ENCODE measurements at places on chromosomes 13 and 19.

DNA sequence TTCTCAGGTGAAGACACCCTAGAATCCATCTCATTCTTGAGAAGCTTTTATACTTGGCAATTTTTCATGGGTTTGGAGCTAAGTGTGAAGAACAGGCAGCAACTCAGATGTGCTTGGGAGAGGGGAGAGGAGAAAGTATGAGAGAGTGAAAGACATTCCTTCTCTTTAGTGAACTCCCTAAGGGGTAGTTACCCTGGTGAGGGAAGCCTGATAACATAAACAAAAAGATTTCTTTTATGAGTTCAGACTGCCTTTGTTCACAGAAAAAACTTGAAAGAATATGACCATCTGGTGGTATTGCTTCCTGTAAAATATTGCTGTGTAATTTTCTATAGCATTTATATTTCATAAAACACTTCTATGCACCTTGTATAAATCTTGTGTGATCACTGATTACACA, at the start of gene STOML3:
STOML3 (minus strand) TSS at position 139 of the 400 bp plus-strand sequence; CDS start at position 29, 110 bp downstream.
- no peak for DNase-seq

DNA sequence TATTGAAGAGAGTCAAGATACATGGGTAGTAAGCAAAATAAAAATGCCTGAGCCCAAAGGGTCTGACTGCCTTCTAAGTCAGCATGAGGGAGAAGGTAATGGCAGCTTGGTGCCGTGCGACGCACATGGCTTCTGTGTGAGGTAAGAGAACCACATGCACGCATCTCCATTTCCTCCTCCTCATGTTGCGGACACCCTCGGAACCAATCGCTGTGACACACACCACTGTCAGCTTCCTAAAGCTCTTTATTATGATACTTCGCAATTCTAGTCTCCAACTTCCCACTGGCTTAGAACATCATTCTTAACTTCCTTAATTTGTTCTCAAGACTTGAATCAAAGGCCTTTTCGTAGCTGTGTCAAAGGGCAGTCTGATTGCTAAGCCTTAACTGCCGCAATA, 170.1 kb downstream of the OXGR1 start:
- DNase-seq, result no peak

DNA sequence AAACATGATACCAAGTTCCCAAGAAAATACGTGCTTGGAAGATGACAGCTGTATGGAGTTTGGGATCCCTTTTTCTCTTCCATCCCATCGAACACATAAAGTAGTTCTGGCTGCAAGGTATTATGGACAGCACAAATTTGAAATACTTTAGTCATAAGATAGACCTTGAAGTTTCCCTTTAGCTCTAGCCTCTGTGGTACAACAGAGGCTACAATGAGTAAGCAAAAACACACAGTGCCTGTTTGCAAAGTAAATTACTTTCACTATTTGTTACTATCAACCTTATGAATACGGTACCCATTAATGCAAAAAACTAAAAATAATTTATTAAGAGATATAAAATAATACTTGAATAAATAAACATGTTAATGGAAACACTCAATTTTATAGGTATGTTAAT, 21.0 kb upstream of the LRCH1 start:
- no peak for DNase-seq

DNA sequence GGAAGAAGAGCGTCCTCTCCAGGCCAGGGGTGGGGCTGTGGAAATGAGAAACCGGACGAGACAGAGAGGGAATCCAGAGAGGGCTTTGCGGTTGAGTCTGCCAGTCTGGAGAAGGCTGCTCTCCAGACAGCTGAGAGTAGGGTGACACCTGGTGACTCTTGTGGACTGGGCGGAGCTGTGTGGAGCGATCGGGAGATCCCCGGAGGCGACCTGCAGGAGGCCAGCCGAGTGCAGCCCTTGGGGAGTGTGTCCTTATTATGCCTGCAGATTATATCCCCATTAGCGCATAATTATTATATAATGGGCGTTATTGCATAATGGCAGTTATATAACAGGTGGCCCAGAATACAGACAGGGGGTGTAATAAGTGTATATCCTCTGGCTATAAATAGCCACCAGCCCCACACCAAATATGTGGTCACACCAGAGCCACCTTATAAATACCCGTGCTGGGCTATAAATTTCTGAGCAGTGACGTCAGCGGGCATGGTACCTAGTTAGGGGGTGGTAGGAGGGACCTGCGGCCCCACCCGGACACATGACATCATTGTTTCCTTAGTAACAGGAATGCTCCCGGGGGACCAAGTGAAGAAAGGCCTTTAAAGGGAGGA, 41.2 kb downstream of the NFIX start:
- DNase-seq, result no peak

GRCh38 chr19:37403403-37403802, 32.5 kb downstream of the ZNF527 start:
- DNase-seq, result no peak

- DNase-seq, result no peak
Measured at GRCh38 chr13:30504081-30504480, 38.3 kb upstream of the HMGB1 start.

DNA sequence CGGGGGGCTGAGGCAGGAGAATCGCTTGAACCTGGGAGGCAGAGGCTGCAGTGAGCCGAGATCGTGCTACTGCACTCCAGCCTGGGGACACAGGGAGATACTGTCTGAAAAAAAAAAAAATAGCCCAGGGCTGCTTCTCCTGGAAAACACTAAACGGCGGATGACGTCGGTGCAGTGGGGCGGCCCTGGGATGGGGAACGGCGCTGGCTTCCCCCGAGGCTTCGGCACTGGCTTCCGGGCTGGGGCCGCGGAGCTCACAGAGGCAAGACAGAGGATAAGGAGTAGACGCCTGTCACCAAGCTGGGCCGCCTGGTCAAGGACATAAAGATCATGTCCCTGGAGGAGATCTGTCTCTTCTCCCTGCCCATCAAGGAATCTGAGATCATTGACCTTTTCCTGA, 5.0 kb downstream of the PRSS57 start:
- no peak for DNase-seq

- no peak for DNase-seq
Measured at GRCh38 chr13:62847520-62847919, 1431.9 kb upstream of the PCDH20 start.

DNA sequence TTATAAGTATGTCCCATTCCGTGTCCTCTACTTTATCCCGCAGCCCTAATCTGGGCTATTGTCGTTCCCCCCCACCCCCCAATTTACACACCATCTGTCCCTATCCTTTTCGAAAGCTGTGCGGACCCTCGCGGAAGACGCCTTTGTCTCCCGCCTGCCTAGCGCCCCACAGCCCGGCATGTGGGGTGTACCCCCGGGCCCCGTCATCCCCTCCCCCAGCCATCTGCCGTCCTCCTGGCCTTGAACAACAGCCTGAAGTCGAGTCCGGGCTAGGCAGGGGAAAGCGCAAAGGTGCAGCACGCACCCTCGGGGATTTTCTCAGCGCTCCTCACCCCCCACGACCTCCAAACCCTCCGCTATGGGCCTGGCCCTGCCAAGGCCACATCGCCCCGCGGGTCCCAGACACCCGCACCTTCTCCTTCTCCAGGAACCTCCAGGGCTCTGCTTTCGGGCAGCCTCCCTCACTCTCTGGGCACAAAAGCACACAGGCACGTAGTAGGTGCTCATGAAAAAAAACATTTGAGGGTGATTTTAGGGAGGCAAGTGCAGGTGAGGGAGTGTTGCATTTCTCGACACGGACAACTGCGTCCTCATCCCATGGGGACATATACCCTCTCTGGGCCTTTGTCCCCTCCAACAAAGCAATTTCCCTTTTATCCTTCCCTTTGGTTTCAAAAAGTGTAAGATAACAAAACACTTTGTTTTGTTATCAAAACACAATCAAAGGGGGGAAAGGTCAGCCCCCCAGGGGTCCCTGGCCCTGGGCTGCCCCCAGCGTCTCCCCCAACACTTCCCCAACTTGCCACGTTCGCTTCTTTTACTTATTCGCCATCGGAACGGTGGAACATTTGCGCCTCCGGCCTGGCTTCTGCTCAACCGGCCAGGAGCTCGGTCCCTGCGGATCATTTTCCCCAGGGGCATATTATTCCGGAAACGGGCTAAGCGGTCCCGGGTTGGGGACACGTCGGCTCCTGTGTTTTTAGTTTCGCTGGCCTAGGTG, 16.4 kb downstream of the CCDC124 start:
- no peak for DNase-seq

DNA sequence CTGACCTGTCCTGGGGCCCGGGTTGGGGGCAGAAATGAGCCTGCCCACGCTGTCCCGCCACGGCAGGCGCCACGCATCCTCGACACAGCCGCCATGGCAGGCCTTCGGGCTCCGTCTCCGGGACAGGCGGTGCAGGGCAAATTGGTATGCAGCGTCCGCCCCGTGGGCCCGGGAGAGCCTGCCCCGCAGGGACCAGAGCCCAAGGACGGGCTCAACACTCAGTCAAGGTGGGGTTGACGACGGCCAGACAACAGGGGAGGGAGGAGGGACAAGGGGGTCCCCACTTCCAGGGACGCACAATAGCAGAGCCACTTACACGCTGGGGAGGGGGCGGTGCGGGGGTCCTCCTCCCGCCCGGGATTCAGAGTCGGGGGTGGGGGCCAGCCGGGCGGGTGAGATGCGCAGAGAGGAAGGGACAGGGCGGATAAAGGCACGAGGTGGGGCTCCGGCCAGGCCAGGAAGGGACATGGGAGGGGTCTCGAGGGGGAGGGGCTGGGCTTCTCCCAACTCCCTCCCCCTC, 1.2 kb downstream of the CTXN1 start:
- no peak for DNase-seq

DNA sequence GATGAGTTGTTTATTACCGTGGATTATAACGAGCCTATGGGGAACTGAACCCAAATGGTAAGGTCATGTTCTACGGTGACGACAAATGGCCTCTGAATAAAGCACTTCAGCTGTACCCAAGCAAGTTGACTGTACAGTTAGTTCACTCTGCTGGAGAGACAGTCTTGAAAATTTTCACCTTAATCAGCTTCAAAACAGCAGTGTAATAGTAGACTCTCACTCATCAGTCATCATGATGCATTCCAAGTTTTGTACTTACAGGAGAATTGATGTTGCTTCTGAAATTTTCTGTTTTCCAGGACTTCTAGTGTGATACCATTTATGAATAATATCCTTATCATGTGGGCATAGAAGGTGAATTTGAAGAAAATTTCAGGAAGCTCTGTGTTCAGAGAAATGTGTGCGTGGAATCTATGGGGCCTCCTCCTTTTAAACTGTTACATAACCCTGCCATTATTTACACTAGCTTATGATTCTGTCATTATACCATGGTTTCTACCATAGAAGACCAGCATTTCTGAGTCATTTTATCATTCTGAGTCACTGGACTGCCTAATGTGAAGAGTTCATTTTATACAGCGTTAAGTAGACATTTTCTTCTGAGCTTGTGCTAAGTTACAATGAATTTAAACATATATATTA, 96.9 kb downstream of the WDFY2 start:
- no peak for DNase-seq

DNA sequence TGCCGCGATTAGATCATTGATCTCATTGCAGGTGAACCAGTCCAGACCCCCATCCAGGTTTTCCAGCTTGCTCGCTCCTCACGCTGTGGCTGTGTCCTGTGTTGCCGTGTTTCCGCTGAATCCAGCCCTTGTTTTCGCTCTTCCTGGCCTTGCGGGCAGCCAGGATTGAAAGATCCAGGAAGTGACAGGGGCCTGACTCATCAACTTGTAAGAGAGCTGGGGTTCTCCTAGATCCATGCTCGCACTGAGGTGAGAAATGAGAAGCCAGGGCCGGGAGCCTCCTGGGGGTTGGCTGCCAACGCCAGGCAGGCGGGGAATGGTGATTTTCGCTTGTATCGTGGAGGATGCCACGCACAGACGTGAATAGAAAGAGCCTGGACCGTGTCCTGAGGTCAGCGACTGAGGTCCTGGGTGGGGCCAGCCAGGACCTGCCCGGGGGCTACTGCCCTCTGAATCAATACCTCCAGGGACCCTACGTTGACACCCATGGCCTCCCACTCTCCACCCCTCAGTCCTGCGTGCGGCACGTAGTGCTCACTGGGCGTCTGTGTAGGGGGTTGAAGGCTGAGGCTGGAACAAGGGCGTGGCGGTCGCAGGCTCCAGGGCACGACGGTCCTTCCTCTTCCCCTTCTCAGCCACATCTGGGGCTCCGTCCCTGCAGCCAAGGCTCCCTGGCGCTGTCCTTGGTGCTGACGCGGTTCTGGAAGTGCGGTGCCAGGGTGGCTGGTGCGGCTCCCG, 7.3 kb upstream of the PTPRH start:
- peak; percentile 77 for DNase-seq

- DNase-seq, result no peak
Measured at GRCh38 chr19:51272183-51272810, 21.4 kb downstream of the SIGLECL1 start.

DNA sequence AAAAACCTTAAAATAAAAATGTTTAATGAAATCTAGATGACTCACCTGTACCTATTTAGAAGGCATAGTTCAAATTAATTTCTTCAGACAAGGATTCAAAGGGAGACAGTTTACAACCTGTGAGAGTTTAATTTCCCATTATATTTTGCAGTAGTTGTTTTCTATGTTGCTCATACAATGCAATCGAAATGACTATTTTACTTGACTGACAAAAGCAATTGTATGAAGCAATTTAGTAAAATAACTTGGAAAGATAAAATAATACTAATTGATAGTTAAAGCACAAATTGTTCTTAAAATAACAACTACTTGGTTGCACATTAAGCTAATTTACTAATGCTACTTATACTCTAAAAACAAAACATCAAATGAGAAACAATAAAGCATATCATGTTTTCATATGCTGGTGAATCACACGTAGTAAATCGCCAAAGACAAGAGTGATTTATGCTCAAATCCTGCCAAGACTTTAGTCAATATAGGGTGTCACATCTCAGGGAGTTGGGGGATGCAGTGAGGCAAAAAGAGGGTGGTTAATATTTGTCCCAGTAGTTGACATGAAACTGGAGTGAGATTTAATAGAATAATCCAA, 6.4 kb downstream of the DACH1 start:
- DNase-seq, result no peak

DNA sequence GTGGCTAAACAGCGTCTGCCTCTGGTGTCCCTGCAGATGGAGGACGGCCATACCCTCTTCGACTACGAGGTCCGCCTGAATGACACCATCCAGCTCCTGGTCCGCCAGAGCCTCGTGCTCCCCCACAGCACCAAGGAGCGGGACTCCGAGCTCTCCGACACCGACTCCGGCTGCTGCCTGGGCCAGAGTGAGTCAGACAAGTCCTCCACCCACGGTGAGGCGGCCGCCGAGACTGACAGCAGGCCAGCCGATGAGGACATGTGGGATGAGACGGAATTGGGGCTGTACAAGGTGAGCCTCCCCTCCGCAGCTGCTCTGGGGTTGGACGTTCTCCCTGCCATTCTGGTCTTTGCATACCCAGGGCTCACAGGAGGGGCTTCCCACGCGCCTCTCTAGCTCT, 19.9 kb downstream of the UHRF1 start:
- no peak for DNase-seq

GRCh38 chr19:29442094-29442493, 83.7 kb upstream of the VSTM2B start:
- no peak for DNase-seq

DNA sequence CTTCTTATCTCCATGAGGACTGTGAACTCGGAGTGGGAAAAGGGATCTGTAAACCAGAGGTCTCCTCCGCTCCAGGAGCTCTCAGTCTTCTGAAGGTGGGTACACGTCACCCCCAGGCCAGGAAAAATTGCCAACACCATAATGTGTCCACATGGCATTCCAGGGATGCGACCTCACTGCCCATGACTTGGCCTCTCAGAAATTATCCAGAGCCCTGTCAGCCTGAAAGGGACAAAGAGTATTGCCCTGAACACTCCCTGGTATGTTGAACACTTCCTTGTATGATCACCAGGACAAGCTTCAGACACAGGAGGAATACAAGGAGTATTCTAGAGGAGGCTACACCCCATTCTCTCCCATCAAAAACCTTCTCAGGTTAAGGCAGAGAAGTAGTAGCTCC, 81.0 kb upstream of the SLC7A1 start:
- no peak for DNase-seq

- no peak for DNase-seq
Measured at GRCh38 chr19:18377026-18377425, 8.9 kb upstream of the GDF15 start.

All from activated CD8-positive, alpha-beta memory T cell treated with anti-CD3 and anti-CD28 coated beads for 24 hours (primary cell).